Muscle of back (tissue), 13 donors: ENCODE measurements at places on chromosomes 3 and 15. TPM values are rescaled to one million over a fixed set of nuclear protein-coding genes. Genes with fewer than 3 reads are reported as not detected.
A peak's percentile ranks its signal among the peaks of the same experiment; 100 is the strongest.

- DNase-seq: no peak
Measured at GRCh38 chr3:47630810-47631209, 52.1 kb upstream of the CSPG5 start.

DNA sequence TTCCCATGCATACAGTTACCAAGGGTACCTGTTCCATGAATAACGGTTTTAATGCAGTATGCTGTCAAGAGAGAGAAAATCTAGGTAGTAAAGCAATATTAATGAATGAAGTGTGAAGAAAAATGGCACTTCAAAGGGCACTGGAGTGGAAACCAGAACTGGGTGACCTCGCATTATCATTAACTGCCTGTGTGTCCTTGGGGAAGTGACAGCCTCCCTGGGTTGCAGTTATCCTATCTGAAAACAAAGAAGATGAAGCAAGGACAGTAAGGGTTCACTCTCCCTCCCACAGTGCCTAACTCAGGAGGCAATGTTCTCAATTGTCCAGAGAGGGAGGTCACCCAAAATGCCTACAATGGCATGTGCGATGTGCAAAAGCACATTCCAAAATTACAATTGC is 15.1 kb downstream of the MTHFS start:
- DNase-seq: no peak

Gene RBP2
- polyA plus RNA-seq: 0.53 TPM

GRCh38 chr3:25428789-25429335 is 799 bp downstream of the RARB start:
- DNase-seq: no peak

- DNase-seq: no peak
Measured at GRCh38 chr15:67406257-67406861, 114.6 kb upstream of the C15orf61 start.

- DNase-seq: no peak
Measured at GRCh38 chr3:84510007-84510406, 448.8 kb upstream of the CADM2 start.

GRCh38 chr15:27328186-27328585 is 357.2 kb downstream of the GABRG3 start:
- DNase-seq: peak; percentile 8

- DNase-seq: no peak
Measured at GRCh38 chr15:44145495-44145894, 49.6 kb downstream of the FRMD5 start.

GRCh38 chr3:151395806-151396205 is 11.3 kb upstream of the P2RY12 start:
- no peak for DNase-seq
